Spinal cord (tissue), 10 donors: ENCODE measurements at places on chromosomes 1 and 21. TPM values are rescaled to one million over a fixed set of nuclear protein-coding genes. Genes with fewer than 3 reads are reported as not detected.

GRCh38 chr1:226064816-226065248, 2.3 kb downstream of the H3-3A start:
- peaks cover 5% of the 10 kb centered on the region for H3K4me1 ChIP-seq
- peaks cover 14% of the 10 kb centered on the region for H3K36me3 ChIP-seq

GRCh38 chr1:32761253-32761877, 55.8 kb downstream of the YARS1 start:
- no peak for DNase-seq
- H3K27me3 ChIP-seq = no peaks in the 10 kb centered on the region
- peaks cover 25% of the 10 kb centered on the region for H3K4me1 ChIP-seq
- H3K4me3 ChIP-seq = no peak overlapping the region
- H3K27ac ChIP-seq = no peak overlapping the region
- peaks cover 11% of the 10 kb centered on the region for H3K36me3 ChIP-seq

GRCh38 chr1:240337781-240338180, 246.1 kb downstream of the FMN2 start:
- no peak overlapping the region for H3K27ac ChIP-seq
- no peaks in the 10 kb centered on the region for H3K27me3 ChIP-seq
- no peaks in the 10 kb centered on the region for H3K36me3 ChIP-seq
- DNase-seq = no peak
- no peak overlapping the region for H3K4me3 ChIP-seq

GRCh38 chr1:37609994-37610393, 14.3 kb upstream of the GNL2 start:
- H3K4me3 ChIP-seq = no peak overlapping the region
- H3K27ac ChIP-seq = no peak overlapping the region
- no peaks in the 10 kb centered on the region for H3K4me1 ChIP-seq
- H3K27me3 ChIP-seq = peaks cover 30% of the 10 kb centered on the region

GRCh38 chr1:106944721-106945120, 111.8 kb upstream of the PRMT6 start:
- no peak overlapping the region for H3K4me3 ChIP-seq
- no peaks in the 10 kb centered on the region for H3K4me1 ChIP-seq
- no peaks in the 10 kb centered on the region for H3K27me3 ChIP-seq
- no peaks in the 10 kb centered on the region for H3K36me3 ChIP-seq
- no peak for DNase-seq
- H3K27ac ChIP-seq = no peak overlapping the region

DNA sequence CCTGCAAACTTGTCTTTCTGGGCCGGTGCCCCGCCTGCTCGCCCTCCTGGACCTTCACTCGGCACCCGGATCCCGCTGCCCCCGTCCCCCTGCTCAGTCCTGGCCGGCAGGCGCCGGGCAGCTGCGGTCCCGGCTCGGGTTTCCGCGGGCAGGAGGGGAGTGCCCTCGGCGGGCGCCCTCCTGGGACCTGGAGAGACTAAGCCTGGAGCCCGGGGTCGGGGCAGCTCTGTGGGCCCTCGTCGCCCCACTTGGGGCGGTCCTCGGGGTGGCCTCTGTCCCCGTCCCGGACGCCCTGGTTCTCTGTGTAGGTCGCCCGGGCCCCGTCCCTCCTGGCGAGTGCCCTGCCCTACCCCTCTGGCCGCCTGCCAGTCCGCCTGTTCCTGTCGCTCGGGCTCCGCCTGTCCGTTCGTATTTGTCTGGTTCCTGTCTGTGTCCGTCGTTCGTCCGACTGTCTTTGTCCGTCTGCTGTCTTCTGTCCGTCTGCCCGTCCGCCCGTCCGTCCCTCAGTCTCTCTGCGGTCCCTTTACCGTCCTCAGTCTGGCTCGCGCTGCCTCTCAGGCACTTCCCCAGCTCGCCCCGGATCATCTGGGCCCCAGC, 490 bp downstream of the SERINC2 start:
- H3K4me3 ChIP-seq = peak overlapping the region; percentile 43
- H3K4me1 ChIP-seq = peaks cover 22% of the 10 kb centered on the region
- peak overlapping the region; percentile 40 for H3K27ac ChIP-seq
- peaks cover 16% of the 10 kb centered on the region for H3K27me3 ChIP-seq
- no peaks in the 10 kb centered on the region for H3K36me3 ChIP-seq

DNA sequence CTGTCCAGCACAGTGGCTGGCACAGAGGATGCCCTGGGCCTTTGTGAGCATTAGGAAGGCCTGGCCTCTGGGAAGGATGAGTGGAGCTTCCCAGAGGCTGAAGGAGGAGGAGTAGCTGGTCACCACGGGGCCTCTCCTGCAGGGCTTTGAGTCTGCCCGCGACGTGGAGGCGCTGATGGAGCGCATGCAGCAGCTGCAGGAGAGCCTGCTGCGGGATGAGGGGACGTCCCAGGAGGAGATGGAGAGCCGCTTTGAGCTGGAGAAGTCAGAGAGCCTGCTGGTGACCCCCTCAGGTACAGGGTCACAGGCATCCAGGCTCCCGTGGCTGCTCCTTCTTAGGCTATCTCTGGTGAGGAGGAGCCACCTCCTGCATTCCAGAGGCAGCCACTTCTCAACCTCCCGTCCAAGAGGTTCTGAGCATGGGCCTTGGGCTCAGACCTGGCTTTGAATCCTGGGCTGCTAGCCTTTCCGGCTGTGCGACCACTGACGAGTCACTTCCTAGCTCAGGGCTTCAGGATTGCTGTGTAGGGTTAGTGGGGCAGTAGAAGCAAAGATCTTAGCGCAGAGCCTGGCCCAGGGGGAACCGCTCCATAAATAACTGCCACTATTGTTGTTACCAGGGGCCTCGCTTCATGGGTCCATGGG, 14.0 kb downstream of the SESN2 start:
- DNase-seq = no peak
- H3K4me3 ChIP-seq = no peak overlapping the region
- H3K4me1 ChIP-seq = no peaks in the 10 kb centered on the region
- H3K27ac ChIP-seq = no peak overlapping the region
- H3K27me3 ChIP-seq = no peaks in the 10 kb centered on the region

- no peak overlapping the region for H3K27ac ChIP-seq
- H3K36me3 ChIP-seq = peaks cover 70% of the 10 kb centered on the region
- peak; percentile 30 for DNase-seq
Measured at GRCh38 chr1:42931108-42931539, 27.5 kb downstream of the SLC2A1 start.

DNA sequence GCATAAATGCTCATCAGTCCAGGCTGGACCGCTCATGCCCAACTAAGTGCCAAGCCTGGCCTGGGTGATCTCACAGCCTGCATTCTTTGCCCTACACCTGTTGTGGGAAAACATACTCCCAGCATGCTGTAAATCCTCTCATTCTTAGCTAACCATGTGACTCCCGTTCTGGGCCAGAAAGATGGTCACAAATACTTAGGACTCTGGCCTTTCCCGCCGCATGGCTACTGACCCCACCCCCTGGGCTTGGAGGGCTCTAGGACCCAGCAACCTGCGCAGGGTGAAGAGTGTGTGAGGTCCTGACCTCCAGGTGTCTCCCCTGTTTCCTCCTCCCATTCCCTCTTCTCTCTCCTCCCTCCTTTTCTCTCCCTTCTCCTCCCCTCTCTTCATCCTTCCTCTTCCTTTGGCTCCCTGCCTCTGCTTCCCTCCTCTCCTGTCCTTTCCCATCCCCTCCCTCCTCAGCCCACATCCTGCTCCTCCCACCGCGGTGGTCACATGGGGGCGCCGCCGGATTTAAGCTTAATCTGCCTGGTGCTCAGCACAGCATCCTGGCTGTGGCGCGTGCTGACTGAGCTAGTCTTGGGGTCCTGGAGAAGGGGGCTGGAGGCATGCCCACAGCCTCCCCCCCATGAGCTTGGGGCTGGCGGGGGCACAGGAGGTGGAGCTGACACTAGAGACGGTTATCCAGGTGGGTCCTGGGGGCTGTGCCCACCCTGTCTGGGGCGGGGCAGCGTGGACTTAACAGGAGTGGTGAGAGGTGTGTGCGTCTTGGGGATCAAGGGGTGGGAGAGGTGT, at the start of gene CROCC:
Gene CROCC, plus strand, starts transcription at position 541 of the 795 bp plus-strand sequence. Its CDS starts 88 bp downstream, at position 629.
- H3K27ac ChIP-seq = no peak within 1 kb of the TSS
- H3K36me3 ChIP-seq = peaks cover 17% of the 10 kb centered on the region
- no peaks in the 10 kb centered on the region for H3K27me3 ChIP-seq
- H3K4me3 ChIP-seq = peak within 1 kb of the TSS; percentile 26
- DNase-seq = no peak

- no peaks in the 10 kb centered on the region for H3K27me3 ChIP-seq
- H3K36me3 ChIP-seq = peaks cover 3% of the 10 kb centered on the region
- no peak overlapping the region for H3K27ac ChIP-seq
- peak overlapping the region; percentile 31 for H3K4me3 ChIP-seq
- peaks cover 30% of the 10 kb centered on the region for H3K4me1 ChIP-seq
Measured at GRCh38 chr1:26530895-26531598, 1.5 kb downstream of the RPS6KA1 start.

The SLAMF8 gene
- 0.40 TPM for total RNA-seq

The FGR gene
- 5.3 TPM for total RNA-seq

The HRNR gene
- total RNA-seq = not detected

DNA sequence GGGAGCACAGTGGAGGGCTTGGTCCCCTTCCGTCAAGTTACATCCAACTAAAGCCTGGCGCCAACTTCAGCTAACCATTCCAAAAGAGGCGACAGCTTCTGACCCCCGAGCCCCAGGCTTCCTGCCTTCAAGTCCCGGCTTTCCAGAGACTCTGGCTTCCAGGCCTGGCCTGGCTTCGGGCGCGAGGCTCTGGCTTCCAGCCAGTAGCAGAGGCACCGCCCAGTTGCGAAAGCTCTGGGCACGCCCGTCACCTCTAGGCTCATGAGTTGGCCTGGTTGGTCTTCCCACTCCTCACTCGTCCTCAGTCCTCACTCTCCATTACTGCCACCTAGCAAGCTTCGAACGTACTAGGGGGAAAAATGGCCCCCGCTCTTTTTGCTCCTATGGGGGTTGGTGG, 30.0 kb upstream of the C1orf185 start:
- no peak for DNase-seq
- no peaks in the 10 kb centered on the region for H3K4me1 ChIP-seq
- H3K4me3 ChIP-seq = no peak overlapping the region
- H3K36me3 ChIP-seq = no peaks in the 10 kb centered on the region

DNA sequence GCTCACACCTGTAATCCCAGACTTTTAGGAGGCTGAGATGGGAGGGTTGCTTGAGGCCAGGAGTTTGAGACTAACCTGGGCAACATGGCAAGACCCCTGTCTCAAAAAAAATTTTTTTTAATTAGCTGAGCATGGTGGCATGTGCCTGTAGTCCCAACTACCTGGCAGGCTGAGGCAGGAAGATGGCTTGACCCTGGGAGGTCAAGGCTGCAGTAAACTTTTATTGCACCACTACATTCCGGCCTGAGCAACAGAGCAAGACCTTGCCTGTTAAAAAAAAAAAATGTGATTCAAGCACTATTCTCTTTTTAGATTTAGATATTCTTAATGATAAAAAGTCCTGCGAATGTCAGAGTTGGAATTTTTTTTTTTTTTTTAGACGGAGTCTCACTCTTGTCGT, 102.5 kb upstream of the L1TD1 start:
- no peaks in the 10 kb centered on the region for H3K4me1 ChIP-seq
- H3K27me3 ChIP-seq = no peaks in the 10 kb centered on the region
- H3K27ac ChIP-seq = no peak overlapping the region
- no peak overlapping the region for H3K4me3 ChIP-seq
- no peaks in the 10 kb centered on the region for H3K36me3 ChIP-seq

DNA sequence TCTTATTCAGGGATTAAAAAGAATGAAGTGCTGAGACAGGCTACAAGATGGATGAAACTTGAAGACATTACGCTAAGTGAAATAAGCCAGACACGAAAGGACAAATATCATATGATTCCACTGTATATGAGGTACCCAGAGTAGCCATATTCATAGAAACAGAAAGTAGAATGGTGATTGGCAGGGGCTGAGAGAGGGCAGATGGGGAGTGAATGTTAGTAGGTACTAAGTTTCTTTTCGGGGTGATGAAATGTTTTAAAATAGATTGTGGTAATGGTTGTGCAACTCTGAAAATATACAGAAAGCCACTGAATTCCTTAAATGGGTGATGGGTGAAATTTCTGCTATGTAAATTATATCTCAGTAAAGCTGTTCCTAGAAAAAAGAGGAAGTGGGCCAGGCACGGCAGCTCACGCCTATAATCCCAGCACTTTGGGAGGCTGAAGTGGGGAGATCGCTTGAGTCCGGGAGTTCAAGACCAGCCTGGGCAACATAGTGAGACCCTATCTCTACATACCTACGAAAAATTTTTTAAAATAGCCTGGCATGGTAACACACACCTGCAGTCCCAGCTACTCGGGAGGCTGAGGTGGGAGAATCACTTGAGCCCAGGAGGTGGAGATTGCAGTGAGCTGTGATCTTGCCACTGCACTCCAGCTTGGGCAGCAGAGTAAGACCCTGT, 15.9 kb downstream of the SLC27A3 start:
- H3K4me1 ChIP-seq = peaks cover 44% of the 10 kb centered on the region
- H3K4me3 ChIP-seq = peak overlapping the region; percentile 20
- peaks cover 7% of the 10 kb centered on the region for H3K36me3 ChIP-seq
- H3K27me3 ChIP-seq = no peaks in the 10 kb centered on the region
- no peak for DNase-seq
- H3K27ac ChIP-seq = peak overlapping the region; percentile 93

DNA sequence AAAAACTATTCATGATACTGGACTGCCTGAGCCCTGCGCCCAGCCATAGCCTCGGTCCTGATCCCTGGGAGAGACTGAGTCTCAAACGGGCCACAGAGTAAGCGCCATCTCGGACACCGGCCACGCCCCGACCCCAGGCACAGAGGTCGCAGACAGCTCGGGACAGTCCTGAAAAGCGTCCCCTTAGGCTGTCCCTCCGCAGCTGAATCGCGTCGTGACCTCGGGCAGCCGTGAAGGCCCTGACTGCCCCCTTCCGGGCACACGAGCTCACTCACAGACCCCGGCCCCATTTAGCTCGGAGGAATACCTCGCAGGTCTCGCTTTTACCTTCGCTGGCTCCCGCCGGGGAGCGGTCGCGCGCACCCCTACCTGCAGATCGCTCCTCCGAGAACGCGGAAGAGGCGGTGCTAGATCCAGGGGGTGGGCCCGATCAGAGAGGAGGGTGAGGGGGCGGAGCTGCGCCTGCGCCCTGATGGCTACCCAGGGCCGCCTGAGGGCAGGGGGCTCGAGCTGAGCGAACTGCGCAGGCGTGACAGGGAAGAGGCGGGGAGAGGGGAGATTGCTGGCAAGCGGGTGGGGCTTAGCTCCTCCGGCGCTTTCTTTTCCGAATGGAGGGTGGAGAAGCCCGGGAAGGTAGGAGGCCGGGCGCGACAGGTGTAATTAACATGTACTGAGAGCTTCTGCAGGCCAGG, at the start of gene MKNK1:
Gene MKNK1, minus strand, starts transcription at position 411 of the 692 bp plus-strand sequence. CDS start 20,941 bp downstream, outside the sequence.
- DNase-seq = peak; percentile 98
- peaks cover 18% of the 10 kb centered on the region for H3K4me1 ChIP-seq
- peak within 1 kb of the TSS; percentile 92 for H3K4me3 ChIP-seq
- H3K27me3 ChIP-seq = no peaks in the 10 kb centered on the region
- peaks cover 12% of the 10 kb centered on the region for H3K36me3 ChIP-seq
- H3K27ac ChIP-seq = peak within 1 kb of the TSS; percentile 49

DNA sequence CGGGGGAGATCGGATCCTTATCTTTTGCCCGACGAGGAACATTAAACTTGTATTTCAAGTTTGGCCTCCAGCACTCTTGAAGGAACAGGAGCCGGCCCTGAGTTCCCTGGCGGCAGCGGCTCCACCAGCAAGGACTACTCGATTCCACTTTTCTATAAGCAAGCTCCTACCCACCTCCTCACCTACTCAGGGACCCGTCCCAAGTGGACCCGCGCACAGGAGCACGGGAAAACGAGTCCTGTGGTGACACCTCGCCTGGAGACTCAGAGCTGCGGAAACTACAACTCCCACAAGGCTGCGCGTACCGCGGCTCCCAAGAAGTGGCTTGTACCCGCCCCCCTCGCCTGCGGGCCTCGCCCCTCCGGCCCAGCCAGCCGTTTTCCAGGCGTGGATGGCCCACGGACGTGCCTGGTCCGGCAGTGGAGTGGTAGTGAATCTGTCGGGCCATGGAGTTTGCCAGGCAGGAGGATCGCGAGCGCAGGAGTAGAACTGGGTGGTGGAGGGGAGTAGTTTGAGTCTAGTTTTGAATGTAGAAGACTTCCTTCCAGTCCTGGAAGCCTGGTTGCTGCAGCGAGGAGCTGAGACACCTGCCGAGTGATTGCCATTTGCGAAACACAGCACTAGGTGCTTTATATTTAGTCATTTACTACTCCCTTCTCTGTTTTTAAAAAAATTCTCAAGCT, at the start of gene ACP6:
Gene ACP6, minus strand, starts transcription at position 206 of the 683 bp plus-strand sequence. CDS start 476 bp downstream, outside the sequence.
- peak; percentile 90 for DNase-seq
- H3K27ac ChIP-seq = peak within 1 kb of the TSS; percentile 85
- H3K36me3 ChIP-seq = no peaks in the 10 kb centered on the region
